ENCODE measurements at places on chromosomes 12 and 14.

- no peak for DNase-seq
These were observed 53.0 kb downstream of the TBC1D30 start for GRCh38 chr12:64877363-64878004.

GRCh38 chr14:46048127-46048526 lies 603.5 kb downstream of the RPL10L start:
- no peak for DNase-seq

- DNase-seq = peak; percentile 17
These were observed 54.9 kb downstream of the VWF start for GRCh38 chr12:6069437-6070093.

DNA sequence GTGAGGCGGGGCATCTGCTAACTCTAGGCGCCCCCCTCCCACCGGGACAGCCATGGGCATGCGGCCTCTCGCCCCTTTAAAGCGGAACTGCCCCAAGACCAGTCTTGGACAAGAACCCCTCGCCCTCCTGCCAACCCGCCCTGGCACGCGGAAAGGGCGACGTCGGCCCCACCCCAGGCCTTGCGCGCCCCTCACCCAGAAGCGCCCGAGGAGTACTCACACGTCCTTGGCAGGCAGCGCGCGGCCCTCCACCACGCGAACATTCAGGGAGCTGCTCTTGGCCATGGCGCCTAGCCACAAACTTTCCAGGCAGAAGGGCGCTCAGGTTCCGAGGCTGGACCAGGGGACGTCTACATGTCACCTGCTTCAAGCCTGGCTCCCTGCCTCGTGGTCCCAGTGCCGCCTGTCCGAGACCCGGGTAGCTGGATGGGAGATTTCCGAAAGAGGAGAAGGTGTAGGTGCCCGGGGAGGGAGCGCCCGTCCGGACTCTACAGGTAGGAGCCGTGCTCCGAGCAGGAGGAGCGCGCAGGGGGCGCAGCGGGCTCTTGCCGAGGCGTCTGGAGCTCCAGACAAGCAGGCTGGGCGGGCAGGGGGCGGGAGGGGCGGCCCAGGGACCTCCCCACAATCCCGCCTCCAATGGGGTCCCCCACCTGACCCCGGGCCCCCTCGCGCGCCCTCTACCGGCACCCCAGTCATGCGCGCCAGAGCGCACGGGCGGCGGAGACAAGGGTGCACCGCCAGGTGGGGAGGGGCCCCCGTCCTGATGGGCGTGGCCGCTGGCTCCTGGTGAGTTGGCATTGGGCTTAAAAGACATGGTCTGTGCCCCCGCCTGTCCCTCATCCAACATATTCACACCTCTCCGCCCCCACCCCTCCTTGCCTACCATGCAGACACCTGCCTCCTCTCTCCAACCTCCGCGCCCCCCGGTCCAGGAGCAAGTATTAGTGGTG lies at the start of gene RASAL1:
RASAL1 (minus strand) TSS at position 584 of the 950 bp plus-strand sequence; CDS start at position 285, 299 bp downstream.
- no peak for DNase-seq

DNA sequence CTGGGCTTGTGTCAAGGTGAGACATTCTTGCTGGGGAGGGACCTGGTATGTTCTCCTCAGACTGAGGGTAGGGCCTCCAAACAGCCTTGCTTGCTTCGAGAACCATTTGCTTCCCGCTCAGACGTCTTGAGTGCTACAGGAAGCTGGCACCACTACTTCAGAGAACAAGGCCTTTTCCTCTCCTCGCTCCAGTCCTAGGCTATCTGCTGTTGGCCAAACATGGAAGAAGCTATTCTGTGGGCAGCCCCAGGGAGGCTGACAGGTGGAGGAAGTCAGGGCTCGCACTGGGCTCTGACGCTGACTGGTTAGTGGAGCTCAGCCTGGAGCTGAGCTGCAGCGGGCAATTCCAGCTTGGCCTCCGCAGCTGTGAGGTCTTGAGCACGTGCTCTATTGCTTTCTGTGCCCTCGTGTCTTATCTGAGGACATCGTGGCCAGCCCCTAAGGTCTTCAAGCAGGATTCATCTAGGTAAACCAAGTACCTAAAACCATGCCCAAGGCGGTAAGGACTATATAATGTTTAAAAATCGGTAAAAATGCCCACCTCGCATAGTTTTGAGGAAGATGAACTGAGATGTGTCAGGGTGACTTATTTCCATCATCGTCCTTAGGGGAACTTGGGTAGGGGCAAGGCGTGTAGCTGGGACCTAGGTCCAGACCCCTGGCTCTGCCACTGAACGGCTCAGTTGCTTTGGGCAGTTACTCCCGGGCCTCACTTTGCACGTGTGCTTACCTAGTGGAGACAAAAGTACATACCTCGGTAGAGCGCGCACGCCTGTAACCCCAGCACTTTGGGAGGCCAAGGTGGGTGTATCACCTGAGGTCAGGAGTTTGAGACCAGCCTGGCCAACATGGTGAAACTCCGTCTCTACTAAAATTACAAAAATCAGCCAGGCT lies 4.3 kb downstream of the GAPDH start:
- no peak for DNase-seq

DNA sequence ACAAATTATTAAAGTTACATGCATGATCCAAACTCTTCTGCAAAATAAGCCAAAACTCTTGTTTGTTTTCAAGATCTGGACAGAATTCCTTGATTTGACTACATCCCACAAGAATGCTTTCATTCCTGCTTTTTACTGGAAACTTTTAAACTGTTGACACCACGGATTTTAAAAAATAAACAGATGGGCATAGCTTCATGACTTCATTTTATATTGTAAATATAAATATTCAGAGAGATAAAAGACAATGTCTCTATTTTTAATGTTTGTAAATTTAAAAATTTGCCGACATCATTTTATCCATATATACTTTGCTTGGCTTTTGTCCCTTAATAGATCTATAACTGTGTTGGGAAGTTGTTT lies 134.3 kb upstream of the DCN start:
- no peak for DNase-seq

- DNase-seq = no peak
These were observed 48.1 kb upstream of the ATXN7L3B start for GRCh38 chr12:74489543-74489942.

GRCh38 chr12:24909667-24910066 lies 39.2 kb downstream of the BCAT1 start:
- DNase-seq = peak; percentile 70

GRCh38 chr12:94874518-94875302 lies 128.8 kb downstream of the NDUFA12 start:
- no peak for DNase-seq

DNA sequence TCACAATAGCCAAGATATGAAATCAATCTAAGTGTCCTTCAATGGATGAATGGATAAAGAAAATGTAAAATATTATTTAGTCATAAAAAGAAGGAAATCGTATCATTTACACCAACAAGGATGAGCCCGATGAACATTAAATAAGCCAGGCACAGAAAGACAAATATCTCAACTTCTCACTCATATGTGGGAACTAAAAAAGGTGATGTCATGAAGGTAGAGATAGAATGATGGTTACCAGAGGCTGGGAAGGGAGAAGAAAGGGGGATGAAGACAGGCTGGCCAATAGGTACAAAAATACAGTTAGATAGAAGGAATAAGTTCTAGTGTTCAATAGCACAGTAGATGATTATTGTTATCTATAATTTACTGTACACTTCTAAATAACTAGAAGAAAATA lies 94.9 kb upstream of the RAP1B start:
- no peak for DNase-seq

- DNase-seq = peak; percentile 63
These were observed 28.8 kb upstream of the SLC5A8 start for GRCh38 chr12:101238800-101239329.

DNA sequence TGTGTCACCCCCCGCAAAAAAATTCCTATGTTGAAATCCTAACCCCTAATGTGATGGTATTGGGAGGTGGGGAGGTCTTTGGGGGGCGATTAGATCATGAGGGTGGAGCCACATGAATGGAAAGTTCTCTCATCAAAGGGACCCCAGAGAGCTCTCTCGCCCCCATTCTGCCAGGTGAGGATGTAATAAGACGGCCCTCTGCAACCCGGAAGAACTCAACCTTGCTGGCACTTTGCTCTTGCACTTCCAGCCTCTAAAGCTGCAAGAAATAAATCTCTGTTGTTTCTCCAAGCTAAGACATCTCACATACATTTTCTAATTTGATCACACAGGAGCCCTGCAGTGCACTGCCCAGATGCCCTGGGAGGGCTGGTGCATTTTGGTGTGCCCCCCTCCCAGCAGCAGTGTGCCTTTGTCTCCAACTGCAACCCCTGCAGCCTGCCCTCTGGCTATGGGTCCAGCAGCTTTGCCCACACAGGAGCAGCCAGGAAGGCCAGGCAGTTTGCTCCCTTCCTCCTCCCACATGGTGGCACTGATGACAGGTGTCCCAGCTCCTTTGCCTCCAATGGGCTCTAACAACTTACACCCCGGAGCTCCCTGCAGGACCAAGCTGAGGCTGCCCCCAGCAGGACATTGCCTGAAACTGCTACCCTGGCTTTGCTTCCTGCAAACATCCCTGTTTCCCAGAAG lies 59.3 kb downstream of the C14orf132 start:
- no peak for DNase-seq

GRCh38 chr12:88854260-88854659 lies 274.0 kb upstream of the KITLG start:
- DNase-seq = no peak

DNA sequence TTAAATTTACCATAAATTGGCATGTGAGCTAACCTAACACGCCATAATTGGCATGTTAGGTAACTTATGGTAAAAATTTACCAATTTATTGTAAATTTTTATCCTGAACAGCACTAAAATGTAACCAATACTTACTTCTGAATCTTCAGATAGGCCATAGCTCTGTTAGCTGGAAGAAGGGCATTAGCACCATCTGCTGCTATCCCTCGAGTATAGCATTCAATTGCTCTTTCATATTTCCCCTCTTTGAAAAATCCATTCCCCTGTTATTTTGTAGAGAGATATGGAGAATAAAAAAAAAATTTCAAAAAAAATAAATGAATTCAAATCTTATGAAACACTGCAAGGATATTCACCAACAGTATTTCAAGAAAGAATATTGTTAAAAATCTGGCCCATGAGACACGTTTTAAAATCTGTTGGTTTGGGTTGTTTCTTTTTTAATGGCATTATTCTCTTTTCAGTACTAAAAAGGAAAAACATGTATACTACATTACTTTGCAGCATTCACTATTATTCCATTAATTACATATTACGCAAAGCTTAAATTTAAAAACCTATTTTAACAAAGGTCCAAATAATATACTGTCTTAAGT lies 19.1 kb downstream of the RPAP3 start:
- no peak for DNase-seq

DNA sequence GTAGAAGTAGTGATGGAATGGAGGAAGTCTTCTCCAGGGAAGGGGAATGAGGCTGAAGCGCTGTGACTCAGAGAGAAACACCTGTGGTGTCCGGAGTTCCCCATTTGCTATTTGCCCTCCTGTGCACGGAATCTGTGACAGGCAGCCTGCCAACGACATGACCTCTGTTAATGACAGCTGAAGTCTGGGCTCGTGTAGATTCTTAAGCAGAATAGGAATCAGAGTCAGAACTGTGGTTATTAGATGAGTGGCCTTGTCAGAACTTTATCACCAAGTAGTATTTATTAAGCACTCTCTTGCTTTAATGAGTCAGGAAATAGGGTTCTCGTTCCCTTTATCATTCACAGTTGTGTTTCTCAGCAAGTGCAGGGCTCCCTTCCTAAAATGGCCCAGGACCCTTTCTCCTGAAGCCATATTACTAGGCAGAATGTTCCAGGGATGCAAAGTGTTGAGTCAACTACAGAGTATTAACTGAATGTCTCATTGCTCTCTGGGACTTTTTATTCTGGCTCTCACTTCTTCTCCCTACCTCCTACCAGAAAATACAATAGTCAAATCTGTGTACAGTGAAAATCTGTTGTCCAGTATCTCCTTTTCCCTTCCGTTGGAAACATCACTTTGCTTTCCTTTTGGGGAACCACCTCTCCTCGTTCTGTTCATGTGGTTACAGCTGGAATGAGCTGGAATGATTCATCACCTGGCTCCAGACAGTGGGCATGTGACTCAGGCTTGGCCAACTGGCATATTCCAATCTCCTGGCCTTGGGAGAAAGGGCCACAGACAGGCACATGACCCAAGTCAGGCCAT lies 77.8 kb upstream of the MAX start:
- peak; percentile 66 for DNase-seq

- no peak for DNase-seq
These were observed 78.9 kb downstream of the EMP1 start for GRCh38 chr12:13275241-13276085.

GRCh38 chr12:6181166-6181565 lies 19.0 kb upstream of the CD9 start:
- DNase-seq = no peak

DNA sequence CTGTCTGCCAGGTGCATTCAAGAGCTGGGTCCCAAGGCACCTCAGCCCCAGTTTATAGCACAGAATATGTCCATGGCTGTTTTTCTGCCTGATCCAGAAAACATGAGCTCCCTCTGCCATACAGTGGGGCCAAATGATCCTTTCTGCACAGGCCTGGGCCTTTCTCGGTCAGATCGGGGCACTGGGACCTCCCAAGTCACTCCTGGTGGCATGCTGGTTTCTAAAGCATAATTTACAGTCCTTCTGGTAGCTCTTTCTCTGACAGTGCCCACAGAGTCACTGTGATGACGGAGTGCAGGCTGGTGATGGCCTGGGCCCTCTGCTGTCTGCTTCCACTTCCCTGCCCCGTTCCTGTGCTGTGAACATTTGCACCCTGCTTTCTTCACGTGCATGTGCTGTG lies 99.2 kb downstream of the ADGRD1 start:
- DNase-seq = peak; percentile 20

DNA sequence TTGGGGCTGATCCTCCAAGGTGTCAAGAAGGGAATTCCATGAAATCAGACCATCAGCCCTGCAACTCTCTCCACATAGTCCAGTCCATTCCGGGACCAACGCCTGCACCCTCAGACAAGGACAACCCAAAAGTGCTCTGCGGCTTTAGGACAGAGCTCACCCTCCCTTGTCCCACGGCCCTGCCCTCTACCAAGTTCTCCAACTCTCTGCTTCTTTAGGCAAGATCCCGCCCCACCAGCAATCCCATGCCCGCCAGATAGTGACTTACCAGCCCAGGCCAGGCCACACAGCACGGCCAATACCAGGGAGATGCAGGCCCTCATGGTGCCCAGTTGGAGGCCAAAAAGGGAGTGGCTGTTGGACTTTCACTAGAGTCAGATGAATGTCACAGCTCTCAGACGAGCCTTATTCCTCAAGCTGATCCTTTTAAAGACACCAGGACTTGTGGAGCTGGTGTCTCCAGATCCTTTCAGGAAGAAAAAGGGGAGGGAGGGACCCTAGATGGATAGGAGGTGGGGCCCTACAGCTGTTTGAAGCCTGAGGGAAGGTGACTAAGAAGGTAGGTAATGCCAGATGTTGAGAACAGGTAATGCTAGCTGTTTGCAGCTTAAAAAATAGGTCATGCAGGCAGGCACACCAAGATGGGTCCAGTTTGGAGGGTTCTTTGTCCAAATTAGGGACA lies at the start of gene ENDOU:
ENDOU (minus strand) TSS at position 400 of the 682 bp plus-strand sequence; CDS start at position 323, 77 bp downstream.
- DNase-seq = no peak

- peak; percentile 62 for DNase-seq
These were observed 836 bp downstream of the EVL start for GRCh38 chr14:100065942-100066574.

DNA sequence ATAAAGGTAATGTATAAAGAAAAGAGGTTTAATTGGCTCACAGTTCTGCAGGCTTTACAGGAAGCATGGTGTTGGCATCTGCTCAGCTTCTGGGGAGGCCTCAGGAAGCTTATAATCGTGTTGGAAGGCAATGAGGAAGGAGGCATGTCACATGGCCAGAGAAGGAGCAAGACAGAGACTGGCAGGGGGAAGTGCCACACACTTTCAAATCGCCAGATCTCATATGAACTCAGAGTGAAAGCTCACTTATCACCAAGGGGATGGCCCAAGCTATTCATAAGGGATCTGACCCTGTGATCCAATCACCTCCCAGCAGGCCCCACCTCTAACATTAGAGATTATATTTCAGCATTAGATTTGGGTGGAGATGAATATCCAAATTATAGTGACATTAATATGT lies 26.3 kb downstream of the LDHB start:
- DNase-seq = no peak

GRCh38 chr14:74516451-74517160 lies 23.0 kb downstream of the ISCA2 start:
- no peak for DNase-seq
